GM06990 (cell line): ENCODE measurements at places on chromosomes 12 and 14.

GRCh38 chr14:75979071-75979571 lies 2.7 kb downstream of the TGFB3 start:
- peak; percentile 34 for DNase-seq

GRCh38 chr12:120642121-120642520 lies 1.7 kb downstream of the CABP1 start:
- DNase-seq, result no peak

GRCh38 chr12:31363416-31363809 lies 37.5 kb upstream of the SINHCAF start:
- no peak for DNase-seq

DNA sequence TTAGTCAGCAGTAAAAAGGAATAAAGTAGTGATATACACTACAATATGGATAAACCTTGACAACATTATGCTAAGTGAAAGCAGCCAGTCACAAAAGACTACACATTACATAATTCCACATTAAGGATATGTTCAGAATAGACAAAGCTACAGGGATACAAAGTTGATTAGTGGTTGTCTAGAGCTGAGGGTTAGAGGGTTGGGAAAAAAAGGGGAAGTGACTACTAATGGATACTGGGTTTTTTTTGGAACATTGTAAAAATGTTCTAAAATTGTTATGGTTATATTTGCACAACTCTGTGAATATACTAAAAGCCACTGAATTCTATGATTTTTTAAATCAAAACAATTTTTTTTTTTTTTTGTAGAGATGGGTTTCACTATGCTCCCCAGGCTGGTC lies 4.8 kb upstream of the NGDN start:
- no peak for DNase-seq

GRCh38 chr14:31965735-31966598 lies 111.1 kb upstream of the ARHGAP5 start:
- no peak for DNase-seq

GRCh38 chr12:69211160-69211559 lies 28.2 kb upstream of the CPSF6 start:
- no peak for DNase-seq

DNA sequence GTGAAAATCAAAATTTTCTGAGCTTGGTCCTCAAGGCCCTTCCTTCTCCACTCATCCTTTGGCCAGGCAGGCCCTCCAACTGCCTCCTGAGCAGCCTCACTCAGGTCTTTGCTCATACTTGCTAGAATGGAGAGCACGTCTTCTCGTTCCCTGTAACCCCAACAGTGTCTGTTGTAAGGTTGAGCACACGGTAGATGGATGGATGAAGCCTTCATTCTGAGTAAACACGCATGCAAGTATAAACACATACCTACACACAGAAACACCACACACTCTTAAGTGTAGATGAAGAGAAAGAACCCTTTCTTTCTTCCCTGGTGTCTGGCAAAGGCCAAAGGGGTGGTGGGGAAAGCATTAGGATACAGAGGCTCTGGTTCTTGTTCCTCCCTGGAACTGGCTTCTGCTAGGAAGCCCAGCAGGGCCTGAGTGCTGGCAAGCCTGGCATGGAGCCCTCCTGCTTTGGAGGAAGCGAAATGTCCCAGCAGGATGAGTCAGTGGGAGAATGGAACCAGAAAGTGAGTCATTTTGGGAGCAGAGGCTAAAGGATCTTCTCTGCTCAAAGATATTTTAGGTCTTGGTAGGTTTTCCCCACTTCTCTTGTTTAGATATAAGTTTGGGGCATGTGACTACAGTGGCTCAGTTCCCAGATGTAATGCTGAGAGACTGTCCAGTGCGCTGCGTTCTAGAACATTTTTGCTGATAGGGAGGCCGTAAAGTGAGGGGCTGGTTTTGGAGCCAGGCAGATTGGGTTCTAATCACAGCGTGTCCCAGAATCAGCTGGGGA lies 127.4 kb downstream of the CACNA1C start:
- DNase-seq, result no peak
